Left colon (tissue), 2 donors: ENCODE measurements at places on chromosomes 11 and 22. TPM values are rescaled to one million over a fixed set of nuclear protein-coding genes. Genes with fewer than 3 reads are reported as not detected.

- no peak for DNase-seq
Observed at GRCh38 chr11:93481696-93482095, 61.5 kb downstream of the SMCO4 start.

- no peak for DNase-seq
Observed at GRCh38 chr11:65777241-65777640, 3.5 kb downstream of the AP5B1 start.

The TTLL12 gene
- 91.6 TPM for total RNA-seq

The TRIM48 gene
- total RNA-seq = not detected

DNA sequence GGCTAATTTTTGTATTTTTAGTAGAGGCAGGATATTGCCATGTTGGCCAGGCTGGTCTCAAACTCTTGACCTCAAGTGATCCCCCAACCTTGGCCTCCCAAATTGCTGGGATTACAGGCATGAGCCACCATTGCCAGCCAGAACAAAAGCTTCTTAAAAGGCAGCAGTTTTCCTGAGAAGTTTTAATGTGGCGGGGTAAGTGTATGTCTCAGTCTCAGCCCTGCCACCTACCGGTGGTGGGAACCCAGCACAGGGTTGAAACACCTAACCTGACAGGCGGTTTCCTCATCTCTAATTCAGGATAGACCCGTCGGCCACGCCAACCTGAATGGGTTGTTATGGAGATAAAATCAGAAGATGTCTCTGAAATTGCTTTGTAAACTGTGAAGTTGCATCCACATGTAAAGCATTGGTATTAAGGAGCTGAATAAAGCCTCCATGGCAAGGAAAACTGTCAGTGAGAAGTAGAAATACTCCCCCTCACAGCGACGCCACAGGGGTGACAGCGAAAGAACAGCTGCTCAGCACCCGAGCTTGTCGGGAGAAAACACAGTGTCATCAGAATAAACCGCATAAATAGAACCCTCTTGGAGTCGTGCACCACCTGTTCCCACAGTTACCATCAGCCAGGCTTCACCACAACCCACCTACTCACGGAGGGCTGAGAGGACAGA lies 165.9 kb upstream of the NCAM1 start:
- peak; percentile 40 for DNase-seq

The SYCE3 gene
- total RNA-seq = 0.67 TPM

The MEI1 gene
- 1.9 TPM for total RNA-seq

The MAPK8IP1 gene
- total RNA-seq = 4.0 TPM

- peak; percentile 72 for DNase-seq
Observed at GRCh38 chr11:1546077-1546535, 26.0 kb downstream of the DUSP8 start.

The MUC5B gene
- total RNA-seq = 369 TPM
